Sciatic nerve (tissue), 2 donors: ENCODE measurements at places on chromosomes 12 and 14. TPM values are rescaled to one million over a fixed set of nuclear protein-coding genes. Genes with fewer than 3 reads are reported as not detected.

DNA sequence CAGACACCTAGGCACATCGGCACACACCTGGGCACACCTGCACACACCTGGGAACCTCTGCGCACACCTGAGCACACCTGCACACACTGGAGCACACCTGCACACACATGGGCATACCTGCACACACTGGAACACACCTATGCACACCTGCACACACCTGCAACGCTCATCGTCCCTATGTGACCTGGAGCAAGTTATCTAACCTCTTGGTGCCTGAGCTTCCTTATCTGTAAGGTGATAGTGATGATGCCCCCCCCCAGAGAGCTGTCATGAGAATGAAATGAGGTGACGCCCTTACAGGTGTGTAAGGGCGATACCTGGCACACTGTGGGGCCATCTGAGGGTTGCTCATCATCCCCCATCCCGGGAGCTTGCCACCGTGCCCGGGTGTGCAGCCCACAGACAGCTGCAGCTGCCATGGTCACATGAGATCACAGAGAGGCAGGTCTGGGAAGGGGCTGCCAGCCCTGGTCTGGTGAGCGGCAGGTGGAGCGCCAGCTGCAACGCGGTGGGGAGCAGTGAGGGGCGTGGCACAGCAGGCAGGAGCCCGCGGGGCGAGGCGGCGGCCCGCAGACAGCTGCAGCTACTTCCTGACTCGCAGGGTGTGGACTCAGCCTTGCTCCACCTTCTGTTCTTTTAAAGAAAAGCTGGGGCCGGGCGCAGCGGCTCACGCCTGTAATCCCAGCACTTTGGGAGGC is 59.9 kb upstream of the FBRSL1 start:
- DNase-seq: no peak

- DNase-seq: peak; percentile 69
These were observed 165.8 kb downstream of the EMP1 start for GRCh38 chr12:13362260-13362841.

NR1H4 gene
- 0.13 TPM for total RNA-seq

DLGAP5 gene
- 0.31 TPM for total RNA-seq

LAG3 gene
- 3.4 TPM for total RNA-seq

GRCh38 chr14:22547948-22548750 is 40.9 kb downstream of the DAD1 start:
- no peak for DNase-seq

- peak; percentile 52 for DNase-seq
These were observed 10.9 kb upstream of the ZNF705A start for GRCh38 chr12:8145754-8146441.

GRCh38 chr12:57744194-57744776 is 554 bp upstream of the TSPAN31 start:
- peak; percentile 88 for DNase-seq

DNA sequence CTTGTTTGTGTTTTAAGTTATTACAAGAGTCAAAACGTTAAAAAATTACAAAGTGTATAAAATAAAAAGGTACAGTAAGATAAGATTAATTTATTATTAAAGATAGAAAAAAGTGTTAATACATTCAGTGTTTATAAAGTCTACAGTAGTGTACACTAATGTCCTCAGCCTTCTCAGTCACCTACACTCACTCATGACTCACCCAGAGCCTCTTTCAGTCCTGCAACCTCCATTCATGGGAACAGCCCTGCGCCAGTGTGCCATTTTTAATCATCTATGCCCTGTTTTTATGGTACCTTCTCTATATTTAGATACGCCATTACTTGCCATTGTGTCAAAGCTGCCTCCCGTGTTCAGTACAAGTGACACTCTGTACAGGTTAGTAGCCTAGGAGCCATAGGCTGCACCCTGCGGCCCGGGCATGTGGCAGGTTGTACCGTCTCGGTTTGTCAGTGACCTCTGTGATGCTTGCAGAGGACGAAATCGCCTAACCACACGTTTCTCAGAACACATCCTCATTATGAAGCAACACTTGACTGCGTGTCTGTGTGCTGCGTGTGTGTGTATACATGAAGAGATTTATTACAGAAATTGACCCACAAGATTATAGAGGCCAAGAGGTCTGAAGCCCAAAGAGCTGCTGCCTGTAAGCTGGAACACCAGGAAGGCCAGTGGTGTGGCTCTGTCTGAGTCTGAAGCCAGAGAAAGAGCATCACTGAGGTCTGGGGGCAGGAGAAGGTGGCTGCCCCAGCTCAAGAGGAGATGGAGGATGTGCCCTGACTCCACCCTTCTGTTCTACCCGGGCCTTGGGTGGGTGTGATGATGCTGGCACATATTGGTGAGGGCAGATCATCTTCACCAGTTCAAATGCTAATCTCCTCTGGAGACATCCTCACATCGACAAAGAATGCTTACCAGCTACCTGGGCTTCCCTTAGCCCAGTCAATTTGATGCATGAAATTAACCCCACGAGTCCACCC is 116.6 kb upstream of the C14orf180 start:
- no peak for DNase-seq

PMCH gene
- total RNA-seq: not detected

IL31 gene
- total RNA-seq: not detected

DNA sequence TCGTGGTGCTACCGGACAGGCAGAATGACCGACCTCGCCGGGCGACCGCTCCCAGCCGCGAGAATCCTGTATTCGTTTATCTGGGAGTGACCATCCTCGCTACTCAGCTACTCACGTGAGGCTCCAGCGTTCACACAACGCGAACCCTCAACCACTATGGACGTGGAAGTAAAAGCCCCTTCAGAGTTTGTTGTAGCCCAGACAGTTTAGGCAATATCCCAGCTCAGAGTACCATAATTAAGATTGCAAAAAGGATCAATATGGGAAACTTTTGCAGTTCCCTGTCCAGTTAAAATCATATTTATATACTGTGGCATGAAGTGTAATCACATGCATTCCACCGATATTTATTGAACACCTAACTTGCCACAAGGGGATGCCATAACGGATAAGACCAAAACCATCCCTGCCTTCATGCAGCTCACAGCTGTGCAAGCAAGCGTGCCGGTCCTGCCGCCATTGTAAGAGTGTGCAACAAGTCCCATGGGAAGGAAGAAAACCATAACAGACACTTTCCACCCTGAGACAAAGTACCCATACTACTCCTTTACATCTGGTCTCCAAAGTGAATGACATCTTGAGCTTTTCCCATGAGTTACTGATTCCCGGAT is 938 bp upstream of the MAX start:
- no peak for DNase-seq

ADGRD1 gene
- 224 TPM for total RNA-seq

KRT72 gene
- 0.18 TPM for total RNA-seq

DNA sequence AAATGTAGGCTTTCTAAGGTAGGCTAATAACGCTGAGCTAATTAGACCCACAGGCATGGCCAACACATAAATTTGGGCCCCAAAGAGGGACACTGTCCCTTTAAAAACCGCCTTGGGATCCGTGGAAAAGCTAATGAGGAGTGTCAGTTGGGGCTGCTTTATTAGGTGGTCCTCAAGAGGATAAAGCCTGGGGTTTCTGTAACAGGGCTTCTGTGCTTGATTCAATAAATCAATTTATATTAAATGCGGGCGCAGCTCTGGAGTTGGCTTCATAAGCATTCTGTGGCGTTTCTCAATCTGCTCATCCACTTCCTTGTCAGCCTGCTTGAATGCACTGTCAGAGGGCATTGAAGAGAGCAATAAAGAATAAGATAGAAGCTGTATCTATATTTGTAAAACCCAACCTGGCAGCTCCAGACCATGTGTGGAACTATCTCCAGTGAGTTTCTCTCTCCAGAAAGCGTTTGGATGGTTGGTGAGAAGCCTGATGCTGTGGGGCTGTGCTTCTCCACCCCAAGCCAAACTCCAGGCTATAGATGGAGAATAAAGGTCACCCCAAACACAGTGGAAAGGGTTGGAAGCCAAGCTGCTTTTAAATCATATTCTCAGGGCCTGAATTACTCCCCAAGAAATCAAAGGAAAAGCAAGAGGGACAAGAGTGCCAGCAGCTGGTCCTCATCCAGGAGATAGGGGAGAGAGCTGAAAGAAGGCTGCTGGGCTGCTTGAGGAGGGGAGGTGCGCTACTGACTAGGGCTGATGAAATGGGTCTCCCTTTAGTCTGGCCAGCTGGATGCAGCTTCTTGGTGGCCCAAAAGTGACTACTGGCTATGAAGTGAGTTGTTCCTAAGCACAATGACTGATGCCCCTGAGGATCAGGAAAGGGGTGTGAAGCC is 222.0 kb downstream of the PPM1H start:
- DNase-seq: no peak

CFAP251 gene
- total RNA-seq: 3.8 TPM

PIANP gene
- total RNA-seq: 2.5 TPM

FAM186B gene
- total RNA-seq: 0.36 TPM

DNA sequence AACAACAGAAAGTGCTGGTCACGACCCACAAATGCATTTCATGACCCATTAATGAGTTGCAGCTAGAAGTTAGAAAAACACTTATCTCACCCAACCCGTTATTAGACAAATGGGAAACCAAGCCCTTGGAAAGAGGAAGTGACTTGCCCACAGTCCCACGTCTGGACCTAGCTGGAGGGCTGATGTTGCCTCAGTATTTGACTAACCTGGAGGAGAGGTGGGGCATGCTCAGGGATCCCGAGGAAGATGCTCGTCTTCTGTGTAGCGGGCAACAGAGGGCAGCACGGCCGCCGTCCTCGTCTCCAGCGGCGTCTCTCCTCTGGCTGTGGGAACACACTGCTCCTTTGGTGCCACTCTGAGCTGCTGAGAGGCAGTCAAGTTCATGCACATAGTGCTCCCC is 12.7 kb downstream of the CCND2 start:
- DNase-seq: peak; percentile 44

CCDC88C gene
- 16.2 TPM for total RNA-seq

DNA sequence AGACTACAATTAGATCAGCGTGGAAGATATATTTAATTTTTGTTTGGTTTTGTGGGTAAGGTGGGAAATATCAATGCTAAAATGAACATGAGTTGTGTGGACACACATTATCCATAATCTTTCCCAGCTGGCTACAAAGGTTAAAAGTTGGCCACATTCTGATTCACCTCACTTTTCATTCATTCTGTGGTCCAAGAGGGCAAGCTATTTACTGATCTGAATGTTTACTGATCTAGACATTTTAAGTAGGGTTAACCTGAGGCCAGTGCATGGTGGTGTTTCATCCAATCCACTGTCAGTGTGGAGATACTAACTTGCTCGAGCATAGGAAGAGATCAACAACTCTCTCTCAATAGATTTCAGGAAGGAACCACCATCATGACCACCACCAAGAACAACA is 71.6 kb downstream of the DCAF5 start:
- no peak for DNase-seq

- DNase-seq: no peak
These were observed 7.4 kb downstream of the IFI27L1 start for GRCh38 chr14:94088516-94088915.

DNA sequence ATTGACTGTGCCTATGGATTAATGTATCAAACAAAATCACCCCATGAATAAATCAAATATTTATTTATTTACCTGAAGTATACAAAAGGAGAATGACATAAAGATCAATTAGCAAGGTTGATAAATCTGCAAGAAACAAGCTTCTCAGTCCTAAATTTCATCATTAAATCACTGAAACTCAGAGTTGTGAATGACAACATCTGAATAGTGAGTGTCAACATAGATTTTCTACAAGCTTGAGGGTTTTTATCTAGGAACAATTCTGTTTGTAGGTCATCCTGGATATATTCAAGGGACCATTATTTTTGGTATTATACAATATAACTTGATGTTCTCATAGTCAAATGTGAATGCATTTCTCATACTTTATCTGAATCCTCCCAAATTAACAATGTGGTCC is 17.4 kb upstream of the KLRF1 start:
- DNase-seq: no peak

DNA sequence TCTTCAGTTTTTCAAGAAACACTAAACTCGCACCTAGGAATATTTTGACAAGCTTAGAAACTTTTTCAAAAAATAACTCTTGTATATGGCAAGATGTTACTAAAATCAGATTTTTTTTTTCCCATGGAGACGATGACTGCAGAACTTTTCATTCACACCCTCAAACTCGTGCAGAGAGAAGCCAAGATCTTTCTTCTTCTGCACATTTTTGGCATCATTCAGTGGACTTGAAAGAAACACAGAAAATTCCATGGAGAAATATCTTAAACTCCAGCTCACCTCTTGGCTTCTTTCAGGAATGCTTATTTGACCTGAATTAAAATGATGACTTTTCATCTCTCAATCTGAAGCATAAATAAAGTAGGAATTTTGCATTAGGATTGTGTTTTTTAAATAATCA is 919.4 kb downstream of the NRXN3 start:
- DNase-seq: no peak

GRCh38 chr12:110047297-110047940 is 903 bp downstream of the C12orf76 start:
- no peak for DNase-seq

SLCO1B1 gene
- not detected for total RNA-seq

DNA sequence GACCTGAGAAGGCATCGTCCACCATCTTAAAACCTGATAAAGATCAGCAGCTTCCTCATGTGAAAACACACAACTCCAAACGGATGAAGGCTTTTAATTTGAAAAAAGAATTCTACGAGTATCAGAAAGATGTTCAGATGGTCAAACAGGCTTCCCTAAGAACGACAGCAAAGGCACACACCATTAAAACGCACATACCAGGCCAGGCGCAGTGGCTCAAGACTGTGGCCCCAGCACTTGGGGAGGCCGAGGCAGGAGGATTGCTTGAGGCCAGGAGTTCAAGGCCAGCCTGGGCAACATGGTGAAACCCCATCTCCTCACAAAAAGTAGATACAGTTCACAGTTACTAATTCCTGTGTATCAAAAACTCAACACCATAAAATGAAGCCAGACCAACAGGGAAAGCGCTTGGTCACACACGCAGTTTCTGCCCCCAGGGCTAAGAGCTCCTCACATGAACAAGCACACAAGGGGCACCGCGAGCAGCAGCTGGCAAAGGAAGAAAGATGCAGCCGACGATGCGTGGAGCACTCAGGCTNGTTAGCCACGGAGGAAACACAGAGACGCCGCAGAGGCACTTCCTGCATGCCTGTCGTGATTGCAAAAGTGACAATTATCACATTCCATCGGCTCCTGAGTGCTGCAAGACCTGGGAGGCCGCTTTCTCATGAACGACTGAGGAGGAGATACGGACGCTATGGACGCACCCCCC is 78.0 kb downstream of the NOC4L start:
- DNase-seq: no peak

GRCh38 chr14:82796086-82796485 is 1262.4 kb upstream of the SEL1L start:
- no peak for DNase-seq
